Natural killer cell (primary cell): ENCODE measurements at places on chromosomes 3 and 15. TPM values are rescaled to one million over a fixed set of nuclear protein-coding genes. Genes with fewer than 3 reads are reported as not detected.

GRCh38 chr3:159783780-159784742 lies 204.6 kb upstream of the IL12A start:
- no peak for DNase-seq

GRCh38 chr3:152084441-152085158 lies 184.1 kb upstream of the MBNL1 start:
- DNase-seq: no peak

MEIS2 gene
- total RNA-seq: not detected

- DNase-seq: peak; percentile 74
Measured at GRCh38 chr3:66312039-66312438, 91.2 kb downstream of the SLC25A26 start.

GRCh38 chr3:87626546-87626945 lies 350.2 kb upstream of the POU1F1 start:
- no peak for DNase-seq

NANOGP8 gene
- total RNA-seq: not detected

- DNase-seq: no peak
Measured at GRCh38 chr15:57229051-57229450, 147.3 kb upstream of the CGNL1 start.

- DNase-seq: no peak
Measured at GRCh38 chr3:120428924-120429323, 21.9 kb downstream of the FSTL1 start.

CTSH gene
- 8.8 TPM for total RNA-seq

- no peak for DNase-seq
Measured at GRCh38 chr3:95048564-95048963, 985.7 kb downstream of the NSUN3 start.

DNA sequence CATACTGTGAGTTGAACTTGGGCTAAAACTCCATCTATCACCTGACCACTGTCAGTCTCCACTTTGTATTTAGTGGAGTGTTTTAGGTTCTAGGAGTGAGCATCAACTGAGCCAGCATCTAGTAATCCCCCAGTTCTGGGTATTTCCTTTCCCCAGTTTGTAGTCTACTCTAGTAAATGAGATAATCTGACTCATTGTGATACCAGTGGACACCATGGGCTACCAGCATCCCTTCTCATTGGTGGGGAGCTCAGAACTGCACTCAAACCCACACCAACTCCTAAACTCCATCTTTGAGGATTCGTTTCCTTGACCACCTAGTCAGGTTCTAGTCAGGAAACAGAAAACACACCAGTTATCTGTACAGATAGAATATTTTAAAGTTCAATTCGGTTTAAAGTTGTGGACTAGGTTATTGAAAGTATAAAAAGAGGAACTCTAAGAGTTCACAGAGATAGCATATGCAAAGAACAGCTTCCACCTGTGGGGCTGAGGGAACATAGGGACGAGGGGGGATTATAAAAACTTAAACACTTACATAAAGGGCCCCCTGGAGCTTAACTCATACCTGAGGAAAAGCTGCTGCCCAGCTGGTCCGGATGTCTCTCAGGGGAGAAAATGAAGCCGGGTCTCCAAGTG lies 36.0 kb downstream of the LEO1 start:
- no peak for DNase-seq

DNA sequence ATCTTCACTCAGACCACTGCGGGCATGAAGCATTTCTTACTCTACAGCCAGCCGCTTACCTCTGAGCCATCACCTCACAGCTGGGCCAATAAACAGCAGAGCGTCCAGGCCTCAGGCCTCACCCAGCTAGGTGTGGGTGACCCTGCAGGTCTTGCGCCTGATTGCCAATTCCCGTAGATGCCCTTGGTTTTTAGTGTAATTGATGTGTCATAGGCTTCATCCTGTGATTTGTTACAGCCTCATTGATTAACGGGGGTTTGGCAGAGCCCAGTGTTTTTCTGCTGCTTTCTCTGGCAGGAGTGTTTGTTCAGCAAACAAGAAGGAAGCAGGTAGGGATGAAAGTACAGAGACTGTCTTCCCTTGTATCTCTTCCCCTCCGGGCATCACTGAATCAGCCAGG lies 49.6 kb upstream of the BNIP2 start:
- DNase-seq: no peak

TMEM207 gene
- total RNA-seq: not detected

EIF4E3 gene
- 44.9 TPM for total RNA-seq

GRCh38 chr3:96844204-96844514 lies 29.8 kb downstream of the EPHA6 start:
- DNase-seq: no peak

DNA sequence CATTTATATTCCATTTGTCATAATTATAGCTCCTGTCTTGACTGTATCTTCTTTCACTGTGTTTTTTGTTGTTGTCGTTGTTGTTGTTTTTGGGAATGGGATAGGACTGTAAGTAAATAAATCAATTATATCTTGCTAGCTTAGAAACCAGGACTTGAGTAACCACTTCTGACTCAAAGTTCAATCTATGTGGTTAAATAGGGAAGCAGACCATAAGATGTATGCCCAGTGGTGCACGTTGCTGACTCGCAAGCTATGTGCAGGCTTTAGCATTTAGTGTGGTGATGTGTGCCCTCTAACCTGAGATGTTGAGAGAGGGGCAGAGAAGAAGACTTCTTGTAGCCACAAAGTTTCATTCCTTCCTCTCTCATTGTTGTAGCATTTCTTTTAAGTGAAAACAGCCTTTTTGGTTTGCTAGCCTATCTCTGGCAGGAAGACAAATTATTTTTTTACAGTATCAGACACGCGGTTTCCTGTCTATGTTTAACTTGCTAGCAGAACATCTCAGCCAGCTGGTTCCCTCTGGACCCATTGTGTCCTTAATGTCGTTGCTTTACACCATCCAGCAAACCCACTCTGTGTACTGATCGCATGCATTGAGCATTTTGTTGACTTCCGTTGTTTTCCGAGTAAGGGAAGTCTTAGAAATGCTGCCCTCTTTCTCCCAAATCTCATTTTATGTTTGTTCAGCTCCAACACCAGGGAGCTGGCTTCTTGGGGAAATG lies 52.1 kb downstream of the TGFBR2 start:
- DNase-seq: no peak

- no peak for DNase-seq
Measured at GRCh38 chr15:88321271-88321670, 64.7 kb upstream of the NTRK3 start.

- DNase-seq: no peak
Measured at GRCh38 chr3:131053043-131053859, 26.6 kb downstream of the NEK11 start.

DNA sequence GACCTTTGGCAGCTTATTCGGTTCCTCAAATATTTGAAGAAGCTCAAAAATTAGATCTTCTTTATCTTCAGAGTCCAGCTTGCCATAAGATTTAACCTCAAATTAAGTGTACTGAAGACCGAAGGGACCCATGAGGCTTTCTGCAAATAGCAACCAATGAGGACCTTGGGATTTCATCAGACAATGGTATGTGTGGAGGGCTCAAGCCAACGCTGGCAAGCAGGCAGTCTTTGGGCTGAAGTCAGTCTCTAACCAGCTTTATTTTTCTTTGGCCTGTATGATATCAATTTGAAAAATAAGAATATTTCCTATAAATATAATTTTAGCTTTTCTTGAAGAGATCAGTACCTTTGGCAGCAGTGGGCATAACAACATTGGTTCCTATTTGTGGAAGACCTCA lies 692.7 kb downstream of the MCTP2 start:
- no peak for DNase-seq

- DNase-seq: no peak
Measured at GRCh38 chr3:151544164-151544548, 83.3 kb upstream of the IGSF10 start.

DNA sequence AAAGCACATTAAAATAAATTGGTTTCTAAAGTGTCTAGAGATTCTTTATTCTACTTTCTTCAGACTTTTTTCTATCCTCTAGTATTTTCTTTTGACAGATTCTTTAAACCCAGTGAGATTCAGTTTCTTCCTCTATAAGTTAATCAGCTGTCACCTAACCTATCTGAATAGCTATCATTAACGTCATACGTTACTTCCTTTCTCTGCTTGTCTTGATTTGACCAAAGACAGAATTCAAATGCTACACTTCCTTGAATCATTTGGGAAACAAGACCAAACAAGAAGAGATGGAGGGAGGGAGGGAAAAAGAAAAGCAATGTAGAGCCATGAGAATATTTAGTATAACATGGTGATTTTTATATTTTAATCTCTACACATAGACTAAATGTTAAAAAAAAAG lies 235.2 kb downstream of the NAALADL2 start:
- no peak for DNase-seq

GRCh38 chr3:110881069-110881468 lies 190.5 kb upstream of the NECTIN3 start:
- DNase-seq: no peak

PLEKHO2 gene
- 53.4 TPM for total RNA-seq

CTXND1 gene
- total RNA-seq: not detected

TIGIT gene
- 52.3 TPM for total RNA-seq

GRCh38 chr3:110569073-110569472 lies 502.5 kb upstream of the NECTIN3 start:
- no peak for DNase-seq

GRCh38 chr3:17025594-17026139 lies 140.9 kb downstream of the PLCL2 start:
- peak; percentile 45 for DNase-seq

GRCh38 chr15:79027532-79028410 lies 62.8 kb downstream of the RASGRF1 start:
- no peak for DNase-seq

GRCh38 chr3:70856414-70857162 lies 544.1 kb upstream of the MDFIC2 start:
- DNase-seq: no peak

GRCh38 chr3:55162031-55162795 lies 234.4 kb upstream of the LRTM1 start:
- no peak for DNase-seq

DNA sequence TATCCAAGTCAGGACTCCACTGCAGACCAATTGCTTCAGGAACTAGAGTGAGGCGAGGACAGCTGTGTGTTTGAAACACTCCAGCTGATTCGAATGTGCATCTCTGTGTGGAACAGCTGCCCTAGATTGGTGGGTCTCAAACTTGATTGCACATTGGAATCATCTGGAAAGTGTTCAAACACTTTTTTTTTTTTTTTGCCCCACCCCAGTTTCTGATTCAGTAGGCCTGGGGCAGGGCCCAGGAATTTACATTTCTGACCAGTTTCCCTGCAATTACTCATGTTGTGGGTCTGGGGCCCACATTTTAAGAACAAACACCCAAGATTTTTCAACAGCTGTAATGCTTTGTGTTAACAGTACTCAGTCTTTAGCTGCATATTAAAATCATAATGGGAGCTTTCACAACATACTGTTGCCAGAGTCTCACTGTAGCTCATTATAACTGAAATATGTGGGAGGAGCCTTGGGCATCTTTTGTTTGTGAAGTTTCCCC lies 156.6 kb downstream of the NR1D2 start:
- DNase-seq: no peak

NGRN gene
- 33.4 TPM for total RNA-seq

FBXO40 gene
- not detected for total RNA-seq

GRCh38 chr3:150429767-150430671 lies 21.9 kb downstream of the TSC22D2 start:
- no peak for DNase-seq

GRCh38 chr3:63970631-63971475 lies 52.4 kb downstream of the PSMD6 start:
- peak; percentile 33 for DNase-seq

- peak; percentile 56 for DNase-seq
Measured at GRCh38 chr15:74776821-74777768, 4.8 kb upstream of the CSK start.

- DNase-seq: no peak
Measured at GRCh38 chr3:10320320-10320677, 613 bp downstream of the SEC13 start.

GRCh38 chr3:114451561-114452018 lies 157.8 kb downstream of the TIGIT start:
- no peak for DNase-seq

GRCh38 chr15:48029642-48030041 lies 91.1 kb upstream of the SLC24A5 start:
- no peak for DNase-seq

KLHL24 gene
- 189 TPM for total RNA-seq

DNA sequence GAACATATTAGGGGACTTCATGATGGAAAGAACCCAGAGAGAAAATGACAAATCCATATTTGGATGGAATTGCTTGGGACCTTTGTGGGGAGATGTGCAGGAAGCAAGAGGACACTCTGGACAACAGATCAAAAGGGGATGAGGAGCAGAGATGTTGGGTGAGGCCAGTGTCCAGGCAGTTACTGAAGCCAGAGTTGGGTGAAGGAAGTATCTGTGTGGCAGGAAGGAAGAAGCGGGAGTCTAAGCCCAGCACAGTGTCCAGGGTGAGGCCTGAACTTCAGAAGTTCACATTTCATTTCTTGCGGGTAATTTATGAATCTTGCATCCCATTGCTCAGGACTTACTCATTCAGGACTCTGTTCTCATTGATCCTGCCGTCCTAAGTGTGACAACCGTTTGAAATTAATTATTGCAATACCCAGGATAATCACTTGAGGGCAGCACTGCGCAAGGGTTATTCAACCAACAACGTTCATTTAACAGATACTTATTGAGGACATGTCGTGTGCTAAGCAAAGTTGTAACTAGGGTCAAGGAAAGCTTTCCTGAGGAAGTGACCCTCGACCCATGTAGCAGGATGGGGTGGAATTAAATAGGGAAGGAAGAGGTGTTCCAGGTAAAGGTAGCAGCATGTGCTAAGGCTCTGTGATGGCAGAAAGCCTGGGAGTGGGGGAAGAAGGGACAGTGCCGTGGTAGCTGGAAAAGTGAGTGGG lies 61.3 kb upstream of the CMTM8 start:
- no peak for DNase-seq

GRCh38 chr3:58084788-58085543 lies 76.7 kb downstream of the FLNB start:
- no peak for DNase-seq

GRCh38 chr3:182690172-182690571 lies 103.1 kb upstream of the ATP11B start:
- DNase-seq: no peak

GOLGA8Q gene
- total RNA-seq: 4.1 TPM

- DNase-seq: no peak
Measured at GRCh38 chr15:67103869-67104268, 38.5 kb downstream of the SMAD3 start.

PATL2 gene
- 145 TPM for total RNA-seq

GRCh38 chr3:57796261-57796660 lies 40.2 kb downstream of the SLMAP start:
- no peak for DNase-seq

GRCh38 chr3:13529196-13530112 lies 19.5 kb upstream of the FBLN2 start:
- DNase-seq: no peak

DNA sequence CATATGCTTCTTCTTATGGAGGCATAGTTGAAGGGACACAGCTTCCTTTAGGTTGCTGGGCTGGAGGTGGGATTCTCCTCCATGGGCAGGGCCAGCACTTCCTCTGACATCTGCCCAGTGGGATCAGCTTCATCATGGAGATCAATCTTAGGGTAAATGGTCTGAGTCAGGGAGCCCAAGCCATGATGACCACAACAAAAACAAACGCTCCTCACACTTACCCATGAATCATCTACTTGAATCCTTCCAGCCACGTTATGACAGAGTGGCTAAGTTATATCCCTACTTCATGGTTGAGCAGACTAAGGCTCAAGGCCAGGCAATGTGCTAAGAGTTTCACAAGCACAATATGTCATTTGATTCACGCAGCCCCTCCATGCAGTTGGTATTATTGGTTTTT lies 87.2 kb upstream of the NMNAT3 start:
- DNase-seq: no peak

GRCh38 chr3:152183473-152183872 lies 85.3 kb upstream of the MBNL1 start:
- DNase-seq: peak; percentile 25

LSMEM2 gene
- total RNA-seq: not detected

- DNase-seq: no peak
Measured at GRCh38 chr3:28547677-28548076, 199.1 kb upstream of the AZI2 start.
